Pancreas (tissue), 10 donors: ENCODE measurements at places on chromosomes 2 and 18. TPM values are rescaled to one million over a fixed set of nuclear protein-coding genes. Genes with fewer than 3 reads are reported as not detected.

KLHL29 gene
- total RNA-seq, result 2.1 TPM

ERFE gene
- 0.88 TPM for total RNA-seq

DNA sequence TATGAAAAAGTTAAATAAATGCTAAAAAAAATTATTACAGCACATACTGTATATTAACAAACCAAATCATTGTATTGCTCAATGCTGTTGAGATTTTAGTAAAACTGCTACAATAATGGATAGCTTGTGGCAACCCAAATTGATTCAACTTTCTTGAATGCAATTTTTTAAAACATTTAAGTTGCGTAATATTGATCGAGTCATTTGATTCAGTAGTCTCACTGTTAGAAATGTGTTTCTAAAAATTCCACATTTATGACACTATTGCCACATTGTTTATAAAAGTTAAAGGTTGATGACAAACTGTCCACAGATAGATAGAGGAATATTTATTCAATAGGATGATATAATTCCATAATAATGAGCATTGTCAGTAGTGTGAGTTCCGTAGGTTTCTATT is 640.7 kb upstream of the CRIM1 start:
- DNase-seq, result no peak

GRCh38 chr2:59025157-59025757 is 784.1 kb upstream of the FANCL start:
- peak; percentile 34 for DNase-seq

DNA sequence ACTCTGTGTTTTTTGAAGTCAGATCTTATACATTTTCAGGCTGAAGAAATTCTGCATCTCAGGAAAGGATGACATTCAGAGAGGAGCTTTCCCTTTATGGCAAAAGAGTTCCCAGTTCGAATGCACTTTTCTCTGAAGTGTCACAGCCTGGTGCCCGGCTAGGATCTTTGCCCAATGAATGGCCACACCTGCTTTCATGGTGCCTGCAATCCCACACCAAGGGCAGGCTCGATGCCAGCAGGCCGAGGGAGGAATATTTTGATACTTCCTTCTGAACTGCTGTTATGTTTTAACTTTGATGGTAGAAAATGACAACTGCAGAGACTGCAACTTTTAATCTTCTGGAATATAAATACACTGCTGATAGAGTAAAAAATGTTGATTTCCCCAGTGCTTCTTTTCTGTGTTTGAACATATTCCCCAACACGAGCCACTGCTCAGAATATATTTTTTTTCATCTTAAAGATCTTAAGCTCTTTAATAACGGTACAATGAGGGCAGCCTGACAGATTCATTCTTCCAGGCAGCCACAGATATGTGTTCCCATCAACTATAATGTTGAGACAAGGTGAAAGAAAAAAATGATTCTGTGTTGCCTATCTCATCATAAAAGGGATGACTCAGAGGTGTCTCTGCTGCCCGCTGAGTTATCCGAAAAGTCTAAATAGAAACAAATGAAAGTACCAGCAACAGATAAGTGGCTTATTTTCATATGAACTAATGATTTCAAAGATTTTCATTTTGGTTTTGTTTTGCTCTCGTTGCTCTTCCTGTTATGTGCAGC is 848.5 kb downstream of the DCDC2C start:
- no peak for DNase-seq

GRCh38 chr2:36165132-36165531 is 190.4 kb upstream of the CRIM1 start:
- DNase-seq, result no peak

DNA sequence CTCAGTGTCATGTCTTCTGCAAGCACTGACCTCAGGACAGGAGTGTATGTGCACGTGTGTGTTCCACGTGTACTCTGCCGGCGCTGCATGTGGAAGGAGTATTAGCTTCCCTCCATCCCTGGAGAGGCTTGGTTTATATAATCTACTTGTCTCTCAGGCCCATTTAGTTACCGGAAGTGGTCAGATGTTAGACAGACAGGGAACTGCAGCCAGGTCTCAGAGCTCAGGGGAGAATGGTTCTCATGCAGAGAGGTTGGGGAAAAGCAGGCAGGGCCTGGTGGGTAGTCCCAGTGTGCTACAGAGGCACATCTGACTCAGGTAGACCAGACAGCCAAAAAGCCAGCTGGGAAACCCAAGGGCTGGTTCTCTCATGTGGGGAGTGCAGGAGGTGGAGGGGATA is 167.9 kb downstream of the CTIF start:
- no peak for DNase-seq
